ENCODE measurements at places on chromosomes 16 and 17.

GRCh38 chr16:87098976-87099720, 218.0 kb downstream of the C16orf95 start:
- no peak for DNase-seq

- DNase-seq, result no peak
Observed at GRCh38 chr17:77437747-77438146, 297.0 kb downstream of the SEC14L1 start.

DNA sequence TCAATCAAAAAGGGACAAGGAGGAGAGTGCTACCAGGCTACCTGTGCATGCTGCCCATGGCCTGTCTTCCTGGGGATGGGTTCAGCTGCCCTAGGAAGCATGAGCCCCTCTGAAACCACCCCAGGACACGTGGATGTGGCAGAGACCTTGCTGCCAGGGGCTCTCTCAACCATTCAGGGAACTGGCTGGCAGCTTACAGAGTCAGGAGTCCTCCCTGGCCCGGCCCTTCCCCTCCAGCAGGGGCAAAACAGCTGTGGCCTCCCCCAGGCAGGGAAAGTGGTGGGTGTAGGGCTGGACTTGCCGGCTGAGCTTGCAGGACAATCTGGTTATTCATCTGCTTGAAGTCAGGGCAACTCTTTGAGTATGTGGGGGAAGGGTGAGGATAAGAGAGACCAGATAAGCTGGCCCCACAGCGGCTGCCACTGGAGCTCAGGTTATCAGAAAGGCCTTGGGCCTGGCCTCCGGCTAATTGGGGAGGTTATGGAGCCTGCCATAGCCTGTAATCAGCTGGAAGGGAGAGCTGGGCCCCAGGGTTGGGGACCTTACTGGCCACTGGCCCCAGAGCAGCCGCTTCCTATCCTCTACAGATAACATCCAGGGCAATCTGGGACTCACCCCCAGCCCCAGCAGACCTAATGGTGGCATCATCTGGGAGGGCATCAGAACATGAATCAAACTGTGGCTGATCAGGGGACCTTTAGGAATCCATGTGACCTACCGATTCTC, 5.6 kb upstream of the TBX2 start:
- DNase-seq, result no peak

DNA sequence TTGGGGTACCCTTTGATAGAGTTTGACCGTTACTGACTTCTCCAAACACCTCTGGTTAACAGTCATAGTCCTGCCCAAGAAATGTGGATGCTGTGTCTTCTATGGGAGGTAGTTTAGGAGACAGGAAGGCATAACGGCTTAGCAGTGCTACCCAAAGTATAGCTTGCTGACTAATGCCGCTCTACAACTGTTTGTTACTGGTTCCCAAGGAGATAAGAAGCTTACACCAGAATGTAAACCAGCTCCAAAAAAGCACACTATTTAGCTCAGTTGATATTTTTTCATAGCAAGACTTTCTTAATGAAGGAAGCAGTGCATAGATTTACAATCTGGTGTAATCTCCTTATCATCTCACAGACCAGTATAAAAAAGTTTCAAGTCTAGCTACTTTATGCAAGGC, 95.7 kb downstream of the HS3ST3B1 start:
- DNase-seq, result peak; percentile 34

GRCh38 chr17:39653662-39654331, 11.4 kb upstream of the TCAP start:
- DNase-seq, result peak; percentile 42

GRCh38 chr16:28151180-28151579, 60.6 kb downstream of the XPO6 start:
- no peak for DNase-seq

- DNase-seq, result peak; percentile 36
Observed at GRCh38 chr16:4780235-4780634, 7.9 kb downstream of the SEPTIN12 start.

DNA sequence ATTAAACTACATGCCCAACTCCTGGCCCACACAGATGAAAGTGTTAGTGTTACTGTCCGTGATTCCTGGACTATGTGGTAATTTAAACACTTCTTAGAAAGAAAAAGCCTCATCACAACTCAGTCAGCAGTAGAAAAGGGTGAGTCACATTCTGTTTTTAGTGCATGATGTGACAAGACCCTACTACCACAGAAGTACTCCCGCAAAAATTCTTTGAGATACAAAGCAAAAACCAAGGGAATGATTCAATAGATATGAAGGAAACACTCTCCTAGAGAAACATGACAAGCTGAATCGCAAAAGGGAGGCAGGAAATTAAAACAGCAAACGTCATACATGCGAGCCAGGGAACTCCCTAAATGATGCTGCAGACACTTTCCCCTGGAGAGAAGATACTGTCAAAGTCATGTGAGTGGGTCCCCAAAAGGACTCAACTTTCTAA, 14.4 kb downstream of the SNN start:
- peak; percentile 88 for DNase-seq

GRCh38 chr16:75011634-75012307, 12.9 kb downstream of the ZNRF1 start:
- peak; percentile 93 for DNase-seq

DNA sequence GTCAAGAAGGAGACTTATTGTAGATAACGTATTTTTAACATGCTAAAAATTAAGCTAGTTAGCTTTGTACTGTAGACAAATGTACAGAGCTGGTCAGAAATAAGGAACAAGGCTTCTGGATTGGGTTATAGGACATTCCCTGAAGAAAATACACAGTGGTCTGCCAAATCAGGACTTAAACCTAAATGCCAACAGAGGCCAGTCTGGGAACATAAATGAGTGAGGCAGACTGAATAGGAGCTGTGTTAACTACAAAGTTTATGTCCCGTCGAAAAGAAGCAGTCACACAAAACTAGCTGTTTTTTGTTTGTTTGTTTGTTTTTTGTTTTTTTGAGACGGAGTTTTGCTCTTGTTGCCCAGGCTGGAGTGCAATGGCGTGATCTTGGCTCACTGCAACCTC, 120.4 kb upstream of the C17orf78 start:
- DNase-seq, result no peak

GRCh38 chr17:62808576-62808970, 459 bp upstream of the MARCHF10 start:
- DNase-seq, result no peak

DNA sequence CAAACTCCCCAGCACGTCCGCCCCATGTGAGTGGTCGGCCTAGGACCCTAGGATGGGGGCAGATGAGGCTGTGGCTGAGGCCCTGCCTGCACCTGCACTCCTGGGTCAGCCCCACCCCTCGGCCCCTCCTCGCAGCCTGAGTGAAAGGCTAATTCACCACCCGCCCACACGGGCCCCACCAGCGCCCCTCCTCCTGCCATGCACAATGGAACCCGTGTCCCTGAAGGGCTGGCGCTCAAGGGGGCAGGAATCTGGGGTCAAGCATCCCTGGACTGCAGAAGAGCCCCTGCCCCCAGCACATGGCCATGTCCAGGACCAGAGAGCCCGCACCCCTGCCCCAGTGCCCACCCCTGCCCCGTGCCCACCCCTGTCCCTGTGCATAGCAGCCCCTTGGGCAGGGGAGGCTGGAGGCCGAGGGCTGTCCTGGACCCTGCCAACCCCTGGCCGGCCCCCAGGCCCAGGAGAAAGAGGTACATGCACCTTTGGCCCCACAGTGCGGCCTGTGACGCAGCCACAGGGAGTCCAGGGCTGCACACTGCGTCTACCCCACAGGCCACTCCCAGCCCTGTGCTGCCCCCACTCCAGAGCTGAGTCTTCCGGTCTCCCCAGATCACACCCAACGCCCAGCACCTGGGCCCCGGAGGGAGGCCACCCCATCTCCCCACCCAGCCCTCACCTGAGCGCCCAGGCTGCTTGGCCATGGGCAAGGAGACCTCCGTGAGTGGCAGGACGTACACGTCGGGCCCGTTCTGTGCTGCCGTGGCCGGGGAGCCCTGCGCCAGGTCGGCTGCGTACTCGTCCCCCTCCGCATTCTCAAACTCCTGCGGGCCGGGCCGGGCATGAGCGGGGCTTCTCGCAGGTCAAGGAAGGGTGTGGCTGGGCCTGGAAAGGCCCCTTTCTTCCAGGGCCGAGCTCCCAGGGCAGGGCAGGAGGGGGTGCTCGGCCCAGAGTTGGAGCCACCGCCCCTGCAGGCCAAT, 34.6 kb upstream of the PVALEF start:
- DNase-seq, result no peak

- peak; percentile 81 for DNase-seq
Observed at GRCh38 chr16:68529931-68530701, 9.0 kb upstream of the ZFP90 start.

DNA sequence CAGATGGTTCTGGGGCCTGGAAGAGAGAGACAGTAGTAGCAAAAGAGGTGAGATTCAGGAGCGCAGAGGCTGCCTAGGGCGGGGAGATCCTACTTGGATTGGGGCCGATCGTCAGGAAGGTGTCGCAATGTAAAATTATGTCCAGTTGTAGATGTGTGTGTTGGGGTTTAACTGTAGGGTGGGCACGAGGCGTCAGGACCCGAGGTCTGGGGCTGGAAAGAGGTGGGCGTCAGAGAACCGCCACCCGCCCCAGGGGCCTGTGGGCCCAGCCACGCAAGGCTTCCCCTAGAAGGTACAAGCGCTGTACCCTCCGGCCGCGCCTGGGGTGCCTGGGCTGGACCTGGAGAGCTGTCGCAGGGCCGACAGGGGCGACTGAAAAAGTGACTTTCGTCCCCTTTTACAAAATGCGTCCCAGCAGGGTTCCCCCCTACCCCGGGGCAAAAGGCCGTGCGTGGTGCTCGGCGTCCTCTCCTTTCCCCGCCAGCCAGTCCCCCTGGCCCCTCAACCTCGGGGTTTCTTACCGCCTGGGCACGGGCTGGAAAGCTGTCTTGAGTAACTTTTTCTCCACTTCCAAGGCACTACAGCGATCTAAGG, 2.8 kb downstream of the IRX3 start:
- no peak for DNase-seq

GRCh38 chr16:64715624-64716023, 406.2 kb downstream of the CDH11 start:
- DNase-seq, result no peak

DNA sequence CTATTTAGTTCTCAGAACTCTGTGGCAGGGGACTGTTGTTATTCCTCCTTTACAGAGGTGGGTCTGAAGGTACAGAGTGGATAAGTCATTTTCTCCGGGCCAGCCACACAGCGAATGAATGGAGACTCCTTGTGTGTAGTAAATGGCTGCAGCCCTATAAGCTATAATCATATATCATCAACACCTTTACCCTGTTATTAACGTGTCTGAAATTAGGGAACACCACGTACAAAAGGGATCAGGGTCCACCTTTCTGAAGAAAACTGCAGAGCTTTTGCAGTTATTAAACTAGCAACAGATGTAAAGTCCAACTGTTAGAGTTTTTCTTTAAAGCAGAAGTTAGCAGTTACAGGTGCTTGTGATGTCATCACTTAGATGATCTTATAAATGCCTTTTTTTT, 696.7 kb downstream of the MAF start:
- DNase-seq, result no peak

- no peak for DNase-seq
Observed at GRCh38 chr16:67035364-67035763, 6.4 kb downstream of the CBFB start.

- no peak for DNase-seq
Observed at GRCh38 chr16:67017421-67017750, 11.6 kb upstream of the CBFB start.

DNA sequence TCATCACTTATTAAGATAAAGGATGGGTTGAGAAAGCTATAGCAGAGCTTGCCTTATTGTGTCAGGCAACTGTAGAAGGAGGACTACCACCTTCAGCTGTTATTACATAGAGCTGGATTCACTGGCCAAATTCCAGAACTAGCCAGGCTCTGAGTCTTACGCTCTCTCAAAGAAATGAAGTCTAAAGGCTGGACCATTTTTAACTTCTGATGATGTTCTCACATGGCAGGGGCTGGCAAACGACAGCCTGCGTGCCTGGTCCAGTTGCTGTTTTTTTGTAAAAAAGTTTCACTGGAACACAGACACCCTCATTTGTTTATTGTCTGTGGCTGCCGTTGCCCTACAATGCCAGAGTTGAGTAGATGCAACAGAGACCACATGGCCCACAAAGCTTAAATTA, 21.2 kb downstream of the TRAF4 start:
- DNase-seq, result no peak

DNA sequence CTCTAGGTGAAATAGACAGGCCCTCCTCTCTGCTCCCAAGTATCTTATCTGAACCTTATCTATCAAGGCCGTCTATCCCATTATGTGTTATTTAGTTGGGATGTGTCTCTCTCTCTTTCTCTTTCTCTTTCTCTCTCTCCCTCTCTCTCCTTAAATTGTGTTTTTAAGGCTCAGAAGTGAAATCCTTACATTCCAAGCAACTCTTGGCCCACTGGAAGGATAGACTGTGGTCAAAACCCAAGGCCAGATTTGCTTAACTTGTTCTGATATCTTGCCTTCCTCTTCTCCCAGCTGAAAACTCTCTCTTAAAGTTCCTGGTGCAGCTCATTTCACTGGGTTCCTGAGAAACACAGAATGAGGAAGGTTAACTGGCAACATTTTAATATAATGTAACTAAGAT, 14.7 kb downstream of the CDRT4 start:
- DNase-seq, result no peak

GRCh38 chr16:28186752-28187151, 25.0 kb downstream of the XPO6 start:
- DNase-seq, result peak; percentile 73

DNA sequence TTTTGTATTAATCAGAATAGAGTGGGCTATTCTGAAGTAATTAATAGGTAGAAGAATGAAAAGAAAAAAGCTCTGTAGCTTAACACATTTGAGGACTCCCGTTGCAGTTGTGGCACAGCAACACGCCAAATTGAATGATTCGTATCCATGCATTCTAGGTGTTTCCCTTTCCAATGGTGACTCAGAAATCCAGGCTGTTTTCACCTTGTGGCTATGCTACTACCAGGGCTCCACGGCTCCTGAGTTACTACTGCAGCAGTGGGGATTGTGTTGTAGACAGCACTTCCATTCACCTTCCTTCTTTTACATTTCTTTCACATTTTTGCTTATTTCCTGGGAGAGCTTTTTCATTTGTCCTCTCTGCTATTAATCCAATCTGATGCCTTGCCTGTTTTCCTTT, 1616.4 kb downstream of the CDH8 start:
- no peak for DNase-seq

DNA sequence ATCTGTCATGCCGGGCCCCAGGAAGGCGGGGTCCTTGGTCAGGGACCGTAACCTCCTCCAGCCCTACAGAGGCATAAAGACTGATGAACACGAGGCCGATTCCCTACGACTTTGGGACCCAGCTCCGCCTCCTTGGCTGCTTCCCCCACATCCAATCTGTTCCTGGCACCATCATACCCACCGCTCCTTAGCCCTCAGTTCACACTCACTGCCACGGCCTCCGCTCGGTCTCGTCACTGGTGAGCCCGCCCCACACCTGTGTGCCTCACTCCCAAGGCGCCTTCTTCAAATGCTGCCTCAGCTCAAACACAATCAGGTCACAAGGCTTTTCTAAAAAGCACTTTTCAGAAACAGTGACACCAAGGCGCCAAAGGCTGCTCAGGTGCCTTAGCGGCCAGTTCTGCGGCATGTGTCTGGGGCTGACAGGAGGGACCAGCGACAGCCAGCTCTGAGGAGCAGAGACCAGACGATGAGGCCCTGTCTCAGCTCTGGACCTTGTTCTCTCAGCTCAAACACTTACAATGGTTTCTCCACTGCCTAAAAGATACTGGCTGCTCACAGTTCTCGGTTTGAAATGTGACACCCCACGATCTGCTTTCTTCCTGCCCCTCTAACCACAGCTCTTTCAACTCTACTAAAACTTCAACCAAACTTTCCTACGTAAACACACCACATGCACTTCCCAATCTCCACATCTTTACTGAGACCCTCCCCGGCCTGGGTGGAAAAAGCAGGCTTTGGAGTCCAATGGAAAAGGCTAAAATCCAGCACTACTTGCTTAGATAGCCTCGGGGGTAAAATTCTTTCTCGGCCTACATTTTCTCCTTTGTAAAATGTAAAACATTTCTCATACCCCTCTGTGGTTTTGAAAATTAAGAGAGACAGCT, 33.2 kb downstream of the CYB5D2 start:
- no peak for DNase-seq

Measured in fibroblast of mammary gland (primary cell).